ENCODE measurements at places on chromosomes 13 and 19.
A peak's percentile ranks its signal among the peaks of the same experiment; 100 is the strongest.

DNA sequence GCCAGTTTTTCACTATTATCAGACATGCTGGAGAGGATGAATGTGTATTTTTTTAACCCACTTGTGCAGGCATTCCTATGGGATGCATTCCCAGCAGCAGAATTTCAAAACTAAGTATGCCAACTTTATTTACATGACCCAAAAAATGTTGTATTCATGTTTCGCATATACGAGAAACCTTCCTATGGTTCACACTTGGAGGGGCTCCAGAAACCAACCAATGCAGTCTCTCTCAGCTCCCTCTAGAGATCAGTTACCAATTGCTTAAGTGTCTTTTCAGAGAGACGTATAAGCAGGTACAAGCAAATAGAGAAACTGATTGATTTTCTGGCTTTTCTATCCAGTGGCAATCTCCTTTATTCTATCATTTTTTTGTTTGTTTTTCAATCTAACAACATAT, 5.5 kb upstream of the PTOV1 start:
- DNase-seq: no peak

DNA sequence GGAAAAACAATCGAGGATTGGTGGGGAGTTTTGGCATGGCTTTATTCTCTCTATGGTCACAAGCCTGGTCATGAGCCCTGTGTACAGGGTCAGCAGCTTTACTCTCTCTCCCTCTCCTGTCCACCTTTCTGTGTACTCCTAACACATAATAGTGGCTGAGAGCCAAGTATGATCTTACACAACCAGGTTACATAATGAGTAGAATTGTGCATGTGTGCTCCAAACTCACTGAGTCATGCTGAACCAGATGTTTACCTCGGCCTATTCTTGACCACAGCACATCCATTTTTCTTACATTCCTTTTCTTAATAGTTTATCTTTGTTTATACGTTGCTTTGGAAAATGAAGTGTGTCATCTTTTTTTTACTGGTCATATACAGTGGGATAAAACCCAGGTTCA, 53.1 kb downstream of the ZNF254 start:
- DNase-seq: no peak

- DNase-seq: no peak
Observed at GRCh38 chr13:73224703-73225102, 165.9 kb downstream of the KLF5 start.

GRCh38 chr13:108597943-108598342, 31.5 kb upstream of the MYO16 start:
- DNase-seq: no peak

- DNase-seq: peak; percentile 93
Observed at GRCh38 chr19:6066661-6067646, 43.3 kb downstream of the RFX2 start.

GRCh38 chr13:107866032-107866940, 349.1 kb downstream of the LIG4 start:
- no peak for DNase-seq

- DNase-seq: no peak
Observed at GRCh38 chr13:48570216-48570828, 37.4 kb upstream of the RCBTB2 start.

Data from breast epithelium (tissue), 4 donors.